Activated CD8-positive, alpha-beta memory T cell treated with anti-CD3 and anti-CD28 coated beads for 4 hours (primary cell): ENCODE measurements at places on chromosomes 11 and 22.

DNA sequence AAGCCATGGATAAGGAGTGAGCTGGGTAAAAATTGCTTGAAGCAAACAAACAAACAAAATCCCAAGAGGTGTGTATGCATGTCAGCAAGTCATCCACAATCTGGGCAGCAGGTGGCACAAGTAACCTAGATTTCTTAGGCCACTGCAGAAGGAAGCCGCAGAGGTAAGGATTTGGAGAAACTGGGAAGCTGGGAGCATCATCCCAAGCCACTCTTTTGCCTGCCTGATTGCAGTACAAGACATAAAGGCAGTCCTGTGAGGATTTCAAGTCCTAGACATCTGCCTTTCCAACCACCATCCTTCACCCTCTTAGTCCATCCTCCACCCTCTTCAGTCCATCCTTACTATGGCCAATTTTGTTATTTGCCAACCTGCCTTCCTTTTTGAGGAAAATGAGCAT, 67.2 kb upstream of the BMAL1 start:
- DNase-seq: no peak

DNA sequence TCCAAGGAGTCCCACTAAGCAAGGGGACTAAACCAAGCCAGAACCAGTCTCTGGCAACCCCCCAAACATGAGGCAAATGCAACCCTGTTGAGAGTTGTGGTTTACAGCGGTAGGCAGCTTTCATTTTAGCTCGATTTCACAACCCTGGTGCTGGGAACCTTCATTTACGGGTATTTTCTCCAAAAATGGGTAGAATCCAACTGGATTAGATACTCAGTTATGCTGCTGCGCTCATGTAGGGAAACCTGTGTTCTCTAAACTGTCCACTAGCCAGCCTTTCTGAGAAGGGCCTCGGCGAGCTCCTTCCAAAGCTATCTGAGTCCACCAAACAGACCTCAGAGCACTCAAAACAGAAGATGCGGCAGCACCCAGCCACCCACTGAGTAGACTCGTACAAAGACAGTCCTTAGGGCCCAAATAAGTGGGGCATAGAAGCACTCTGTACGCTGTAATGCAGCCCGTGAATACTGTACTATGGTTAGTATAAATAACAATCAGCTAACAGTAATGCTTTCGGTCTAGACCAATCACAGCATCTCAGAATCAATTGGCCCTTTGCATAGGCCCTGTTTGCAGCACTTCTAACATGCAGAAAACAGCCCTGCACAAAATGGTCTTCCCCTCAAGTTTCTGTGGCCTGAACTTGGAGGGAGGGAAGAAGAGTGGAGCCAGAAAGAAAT, 104.7 kb downstream of the ETS1 start:
- no peak for DNase-seq

- DNase-seq: no peak
Observed at GRCh38 chr11:34890812-34891211, 25.4 kb downstream of the APIP start.

DNA sequence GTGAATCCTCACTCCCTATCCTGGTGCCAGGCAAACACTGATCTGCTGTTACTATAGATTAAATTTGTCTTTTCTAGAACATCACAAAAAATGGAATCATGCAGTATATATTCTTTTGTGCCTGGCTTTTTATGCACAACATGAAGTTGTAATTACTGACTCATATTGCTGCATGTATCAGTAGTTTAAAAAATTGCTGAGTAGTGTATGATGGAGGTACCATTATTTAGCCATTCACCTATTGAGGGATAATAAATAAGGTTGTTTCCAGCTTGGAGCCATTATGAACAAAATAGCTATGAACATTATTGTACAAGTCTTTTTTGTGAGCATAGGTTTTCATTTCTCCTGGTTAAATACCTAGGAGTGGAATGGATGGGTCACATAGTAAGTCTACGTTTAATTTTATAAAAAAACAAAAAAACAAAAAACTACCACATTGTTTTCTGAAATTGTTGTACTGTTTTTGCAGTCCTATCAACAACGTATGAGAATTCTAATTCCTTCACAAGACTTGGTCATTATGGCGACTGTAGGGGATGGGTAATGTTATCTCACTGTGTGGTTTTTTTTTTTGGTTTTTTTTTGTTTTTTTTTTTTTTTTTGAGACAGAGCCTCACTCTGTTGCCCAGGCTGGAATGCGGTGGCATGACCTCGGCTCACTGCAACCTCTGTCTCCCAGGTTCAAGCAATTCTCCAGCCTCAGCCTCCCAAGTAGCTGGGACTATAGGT, 111.6 kb downstream of the USP35 start:
- DNase-seq: no peak

GRCh38 chr11:14969901-14970323, 2.2 kb downstream of the CALCA start:
- DNase-seq: no peak

- peak; percentile 19 for DNase-seq
Observed at GRCh38 chr11:45079943-45080719, 66.3 kb upstream of the PRDM11 start.

DNA sequence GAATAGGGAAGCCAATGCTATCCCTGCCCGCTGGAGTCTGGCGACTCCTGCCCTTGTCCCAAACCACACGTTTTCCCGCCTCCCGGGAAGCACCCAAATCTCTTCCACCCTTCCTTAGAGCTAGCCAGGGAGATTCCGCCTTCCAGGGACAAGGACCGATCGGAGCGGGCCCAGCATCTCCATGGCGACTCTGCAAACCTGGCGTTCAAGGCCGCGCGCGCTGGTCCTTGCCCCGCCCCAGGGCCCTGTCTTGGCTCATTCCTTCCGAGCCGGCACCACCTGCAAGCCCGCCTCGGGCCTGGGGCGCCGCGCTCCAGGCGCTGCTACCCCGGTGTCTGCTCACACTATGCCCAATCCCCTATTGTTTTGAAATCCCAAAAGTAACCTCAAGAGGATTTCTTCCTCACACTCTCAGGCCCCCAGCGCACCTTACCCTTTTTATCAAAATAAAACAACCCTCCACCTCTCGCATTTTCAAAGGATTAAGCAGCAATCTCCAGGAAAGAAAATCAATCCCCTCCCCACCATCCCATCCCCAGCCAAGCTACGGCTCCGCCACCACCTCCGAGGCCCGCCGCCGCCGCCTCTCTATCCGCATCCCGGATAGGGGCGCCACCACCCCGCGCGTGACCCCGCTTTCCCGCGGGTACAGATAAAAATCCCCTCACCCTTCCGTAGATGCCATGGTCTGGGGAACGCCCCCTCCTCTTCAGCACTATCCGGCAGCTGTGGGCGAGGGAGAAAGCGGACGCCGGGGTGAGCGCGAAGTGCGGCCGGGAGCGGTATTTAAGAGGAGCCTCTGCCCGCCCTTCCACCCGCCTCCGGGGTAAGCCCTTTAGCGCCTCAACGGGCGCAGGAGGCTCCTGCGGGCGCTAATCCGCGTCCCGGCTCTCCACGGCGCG, 825 bp downstream of the SLC1A2 start:
- no peak for DNase-seq

- no peak for DNase-seq
Observed at GRCh38 chr11:612201-612960, 3.4 kb downstream of the IRF7 start.

- DNase-seq: no peak
Observed at GRCh38 chr11:28529046-28529445, 420.9 kb downstream of the METTL15 start.

- no peak for DNase-seq
Observed at GRCh38 chr22:30212996-30213441, 33.5 kb downstream of the LIF start.

DNA sequence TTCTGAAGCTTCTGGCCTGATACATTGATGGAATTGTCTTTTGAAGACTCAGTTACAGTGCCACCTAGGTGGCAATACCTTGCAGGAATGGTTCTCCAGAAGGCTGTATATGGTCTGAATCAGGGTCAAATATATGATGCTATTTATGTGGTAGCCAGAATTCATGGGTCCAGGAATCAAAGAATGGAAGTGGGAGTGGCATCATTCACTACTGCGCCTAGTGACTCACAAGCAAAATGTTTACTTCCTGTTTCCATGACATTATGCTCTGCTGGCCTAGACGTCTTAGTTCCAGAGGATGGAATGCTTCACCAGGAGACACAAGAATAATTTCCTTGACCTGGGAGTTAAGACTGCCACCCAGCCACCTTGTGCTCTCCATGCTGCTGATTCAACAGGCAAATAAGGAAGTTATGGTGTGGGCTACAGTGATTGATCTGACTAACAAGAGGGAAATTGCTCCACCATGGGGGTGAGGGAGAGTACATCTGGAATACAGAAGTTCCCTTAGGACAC, 491.8 kb downstream of the ETS1 start:
- no peak for DNase-seq

GRCh38 chr22:46300491-46300890, 3.8 kb downstream of the GTSE1 start:
- DNase-seq: no peak

- no peak for DNase-seq
Observed at GRCh38 chr11:68610452-68611116, 73.8 kb upstream of the GAL start.

GRCh38 chr11:127118811-127119210, 118.2 kb upstream of the KIRREL3 start:
- DNase-seq: no peak

DNA sequence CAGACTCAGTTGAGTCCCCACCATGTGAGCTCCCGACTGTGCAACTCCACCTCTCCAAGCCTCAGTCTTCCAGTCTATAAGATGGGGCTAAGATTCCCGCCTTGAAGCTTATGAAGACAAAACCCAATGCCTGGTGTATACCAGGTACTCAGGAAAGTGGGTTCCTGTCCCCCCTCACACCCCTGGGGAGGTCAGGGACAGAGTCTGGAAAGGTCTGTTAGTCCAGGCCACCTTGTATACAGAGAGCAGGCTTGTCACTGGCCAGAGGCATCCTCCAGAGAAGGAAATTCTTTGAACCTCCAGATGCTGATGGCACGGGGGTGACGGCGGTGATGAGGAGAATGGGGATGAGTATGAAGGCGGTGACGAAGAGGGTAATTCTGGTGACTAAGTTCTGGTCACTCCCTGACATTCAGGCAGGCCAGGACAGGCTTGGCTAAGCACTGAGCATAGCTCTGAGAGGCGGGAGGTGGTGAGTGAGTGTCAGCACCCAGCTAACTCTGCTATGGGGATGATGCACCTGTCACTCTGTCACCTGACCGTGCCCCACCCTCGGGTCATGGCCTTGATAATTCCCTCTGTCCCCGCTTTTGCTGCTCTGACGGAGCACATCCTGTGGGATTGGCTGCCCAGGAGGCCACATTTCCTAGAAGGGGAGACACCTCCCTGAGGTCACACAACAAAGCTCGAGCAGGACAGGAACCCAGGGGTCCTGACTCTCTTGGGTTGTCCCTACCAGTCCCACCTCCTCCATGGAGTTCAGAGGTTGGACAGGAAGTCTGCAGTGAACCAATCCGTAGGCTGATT, 30.9 kb upstream of the CSNK1E start:
- no peak for DNase-seq

GRCh38 chr11:128585498-128586238, 1.7 kb downstream of the ETS1 start:
- DNase-seq: no peak

DNA sequence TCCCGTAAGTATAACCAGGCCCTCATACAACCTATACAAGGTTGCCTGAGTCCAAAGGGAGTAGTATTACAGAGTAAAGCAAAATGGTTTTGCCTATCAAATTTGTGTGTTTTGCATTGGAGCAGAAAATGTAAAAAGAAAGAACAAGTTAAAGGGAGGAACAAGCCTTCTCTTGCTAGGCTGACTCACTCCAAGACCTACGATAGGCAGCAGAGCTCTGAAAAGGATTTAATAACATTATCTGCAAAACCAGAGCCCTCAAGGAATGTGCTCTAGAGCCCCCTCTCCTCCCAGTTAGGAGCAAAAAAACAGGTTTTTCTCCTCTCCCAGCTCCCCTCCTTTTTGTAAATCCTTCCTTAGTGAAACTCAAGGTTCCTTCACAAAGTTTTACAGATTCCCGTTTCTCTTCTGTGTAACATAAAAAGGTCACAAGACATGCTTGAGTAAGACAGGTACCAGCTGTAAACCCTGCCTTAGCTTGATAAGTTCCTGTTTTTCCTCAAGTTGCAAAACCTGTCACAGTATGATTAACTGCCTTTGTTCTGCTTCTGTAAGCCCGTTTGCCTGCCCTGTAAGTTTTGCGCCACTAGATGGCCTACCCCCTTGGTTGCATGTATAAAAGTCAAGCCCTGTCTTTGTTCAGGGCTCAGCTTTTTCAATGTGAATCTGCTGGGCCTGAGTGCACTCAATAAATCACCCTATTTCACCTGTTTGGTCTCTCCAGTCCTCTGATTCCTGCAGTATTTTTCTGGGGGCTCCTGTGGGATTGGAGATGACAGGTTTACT, 498.2 kb downstream of the KCNA4 start:
- no peak for DNase-seq

- no peak for DNase-seq
Observed at GRCh38 chr11:967995-968751, 42.5 kb downstream of the AP2A2 start.

DNA sequence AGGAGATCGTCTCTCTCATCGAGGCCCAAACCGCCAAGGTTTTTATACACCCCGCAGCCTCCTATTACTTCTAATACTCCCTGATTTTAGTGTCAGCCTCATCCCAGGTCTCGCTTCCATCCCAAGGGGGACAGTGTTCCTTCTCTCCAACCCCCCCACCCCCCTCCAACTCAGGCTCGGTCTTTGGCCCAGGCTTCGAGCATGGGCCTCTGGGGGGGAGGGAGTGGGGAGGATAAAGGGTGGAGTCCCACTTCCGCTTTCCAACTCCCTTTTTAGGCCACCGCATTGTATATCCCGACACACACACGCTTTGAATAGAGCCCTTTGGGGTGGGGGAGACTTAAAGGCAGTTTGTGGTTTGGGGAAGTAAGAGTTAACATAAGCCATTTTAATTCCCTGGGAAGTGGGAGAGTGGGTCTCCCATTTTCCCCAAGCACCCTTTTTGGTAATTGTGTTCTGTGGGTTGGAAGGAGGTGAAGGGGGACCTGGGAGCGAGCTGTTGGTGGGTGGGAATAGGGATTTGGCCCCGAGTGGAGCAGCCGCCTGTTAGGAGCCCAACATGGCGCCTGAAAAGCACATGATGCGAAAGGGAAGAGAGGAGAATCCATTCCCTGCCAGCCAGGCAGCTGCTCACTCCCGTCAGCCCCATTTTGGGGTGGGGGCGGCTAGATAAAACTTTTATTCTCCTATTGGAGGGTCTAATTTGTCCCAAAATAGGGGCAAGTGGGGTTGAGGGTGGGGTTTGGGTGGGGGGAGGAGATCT, 844 bp downstream of the PCF11 start:
- peak; percentile 12 for DNase-seq

DNA sequence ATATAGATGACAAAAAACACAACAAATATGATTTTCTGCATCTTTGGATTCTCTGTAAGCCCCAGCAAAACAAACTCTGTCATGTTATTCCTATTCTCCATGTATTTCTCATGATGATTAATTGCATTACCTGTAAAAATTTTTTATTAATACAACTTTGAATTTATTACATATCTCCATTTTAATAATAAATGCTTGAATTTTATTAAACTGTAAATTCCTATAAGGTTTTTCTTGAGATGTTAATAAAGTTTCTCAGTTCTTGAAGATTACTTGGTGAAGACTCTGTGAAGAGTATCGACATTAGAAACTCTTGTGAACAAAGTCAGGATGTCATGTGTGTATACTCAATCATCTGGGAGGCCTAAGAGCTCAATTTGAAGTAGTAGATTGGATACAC, at the start of gene OR4C46:
TSS of gene OR4C46 (minus strand) at position 101 of the 400 bp plus-strand sequence. CDS start at position 101, 0 bp downstream.
- no peak for DNase-seq

GRCh38 chr11:71080239-71081097, 171.9 kb downstream of the SHANK2 start:
- DNase-seq: peak; percentile 5

GRCh38 chr11:13140028-13140870, 131.1 kb downstream of the RASSF10 start:
- no peak for DNase-seq
